ENCODE measurements at places on chromosomes 4 and X.

DNA sequence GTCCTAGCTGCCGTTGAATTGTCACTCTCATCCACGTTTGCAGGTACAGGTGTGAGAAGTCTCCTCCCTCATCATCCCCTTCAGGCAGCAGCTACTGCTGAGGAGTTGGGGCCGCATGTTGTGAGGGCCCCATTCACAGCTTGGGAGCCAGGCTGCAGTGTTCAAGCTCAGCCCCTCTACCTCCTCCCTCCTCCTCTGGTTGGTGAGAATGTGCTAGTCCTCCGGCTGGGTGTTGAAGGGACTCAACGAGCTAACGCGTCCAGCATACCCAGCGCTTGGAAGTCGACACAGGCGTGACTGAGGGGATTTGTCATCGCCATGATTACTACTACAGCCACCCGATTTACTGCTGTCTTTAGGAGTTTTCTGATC is 82.0 kb upstream of the PSAPL1 start:
- DNase-seq = no peak

DNA sequence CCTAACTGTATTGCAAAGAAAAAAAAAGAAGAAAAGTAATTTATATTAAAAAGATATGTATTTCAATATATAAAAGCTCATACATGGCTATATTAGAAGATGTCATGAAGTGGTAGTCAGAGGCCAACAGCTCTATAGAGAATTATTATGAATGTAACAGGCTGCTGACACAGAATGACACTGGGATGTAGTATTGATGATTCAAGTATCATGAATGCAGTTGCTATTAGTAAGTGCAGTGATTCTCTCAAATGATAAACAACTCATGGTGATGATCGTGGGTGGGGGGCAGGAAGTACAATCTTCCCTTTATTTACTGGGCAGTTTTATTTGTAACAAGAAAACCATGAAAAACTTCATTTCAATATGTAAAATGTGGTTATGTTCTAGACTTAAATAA is 124.6 kb downstream of the COL4A6 start:
- no peak for DNase-seq

DNA sequence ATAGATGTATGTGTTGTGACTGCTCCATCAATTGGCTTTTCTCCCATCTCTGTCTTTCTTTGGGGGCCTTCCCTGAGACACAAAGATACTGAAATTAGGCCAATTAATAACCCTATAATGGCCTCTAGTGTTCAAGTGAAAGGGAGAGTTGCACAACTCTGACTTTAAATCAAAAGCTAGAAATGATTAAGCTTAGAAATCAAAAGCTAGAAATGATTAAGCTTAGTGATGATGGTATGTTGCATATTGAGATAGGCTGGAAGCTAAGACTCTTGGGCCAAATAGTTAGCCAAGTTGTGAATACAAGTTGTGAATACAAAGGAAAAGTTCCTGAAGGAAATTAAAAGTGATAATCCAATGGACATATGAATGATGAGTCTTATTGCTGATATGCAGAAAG is 452.9 kb upstream of the AGA start:
- DNase-seq = no peak

- DNase-seq = no peak
These were observed 205.0 kb upstream of the TET2 start for GRCh38 chr4:104941661-104942062.

GRCh38 chr4:6884341-6884870 is 25.2 kb upstream of the TBC1D14 start:
- no peak for DNase-seq

DNA sequence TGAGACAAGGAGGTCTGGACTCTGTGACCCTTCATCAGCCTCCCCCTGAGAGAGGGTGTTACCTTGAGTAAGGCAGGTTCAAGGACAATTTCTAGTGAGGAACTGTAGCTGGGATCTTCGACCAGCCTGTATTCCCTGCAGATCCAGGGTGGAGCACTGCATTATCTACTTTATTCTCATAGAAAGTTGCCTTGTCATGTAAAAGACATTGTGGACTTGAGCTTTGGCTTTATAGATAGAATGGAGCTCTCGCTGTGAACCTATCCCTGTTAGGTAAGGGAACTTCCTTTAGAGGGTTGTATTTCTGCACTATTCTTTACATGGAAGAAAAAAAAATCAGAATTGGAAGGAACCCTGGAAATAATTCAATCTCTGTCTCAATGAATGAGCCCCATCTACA is 91.4 kb downstream of the MAOA start:
- no peak for DNase-seq

DNA sequence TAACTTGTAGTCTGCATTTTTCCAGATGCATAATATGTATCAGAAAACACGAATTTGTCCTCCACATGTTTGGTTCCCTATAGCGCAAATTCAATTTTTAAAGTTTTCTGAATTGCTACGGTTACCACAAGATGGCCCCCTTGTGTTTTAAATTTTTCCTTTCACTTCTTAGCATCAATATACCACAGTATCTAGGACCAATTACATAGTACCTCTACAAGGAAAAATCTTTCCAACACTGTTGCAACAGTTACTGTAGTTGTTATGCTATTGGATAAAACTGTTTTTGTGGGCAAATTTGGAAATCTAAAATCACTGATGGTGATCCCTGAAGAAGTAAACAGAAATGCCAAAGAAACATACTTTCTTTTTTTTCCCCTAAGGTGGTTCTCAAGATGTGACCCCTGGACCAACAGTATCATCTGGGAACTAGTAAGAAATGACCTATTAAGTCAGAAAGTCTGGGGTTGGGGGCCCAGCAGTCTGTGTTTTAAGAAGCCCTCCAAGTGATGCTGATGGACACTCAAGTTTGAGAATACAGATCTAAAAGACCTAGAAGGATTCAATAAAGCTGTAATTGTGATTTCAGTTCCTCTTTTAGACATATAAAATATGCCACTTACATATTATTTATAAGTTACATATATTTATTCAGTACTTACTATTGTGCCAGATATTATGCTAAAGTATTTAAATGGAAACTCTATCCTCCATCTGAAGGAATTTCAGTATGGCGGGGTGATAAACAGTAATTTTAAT is 3.1 kb downstream of the ZGRF1 start:
- DNase-seq = peak; percentile 4

DNA sequence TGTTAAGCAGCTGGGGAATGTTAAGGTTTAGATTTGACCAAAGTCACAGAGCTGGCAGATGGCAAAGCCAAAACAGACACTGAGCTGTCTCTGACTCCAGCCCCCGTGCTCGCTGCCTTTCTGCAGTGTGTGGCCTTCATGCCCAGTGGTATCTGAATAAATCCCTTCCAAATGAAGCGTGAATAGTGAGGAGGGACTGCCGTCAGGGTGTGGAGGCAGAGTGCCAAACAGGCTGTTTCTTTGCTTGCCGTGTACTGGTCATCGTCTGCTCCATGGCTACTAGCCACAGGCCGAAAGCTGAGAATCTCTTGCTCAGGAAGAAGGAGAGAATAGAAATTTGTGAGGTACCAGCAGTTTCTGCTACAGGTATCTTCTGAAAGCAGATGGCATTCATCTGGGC is 19.7 kb downstream of the PRIMPOL start:
- DNase-seq = no peak

DNA sequence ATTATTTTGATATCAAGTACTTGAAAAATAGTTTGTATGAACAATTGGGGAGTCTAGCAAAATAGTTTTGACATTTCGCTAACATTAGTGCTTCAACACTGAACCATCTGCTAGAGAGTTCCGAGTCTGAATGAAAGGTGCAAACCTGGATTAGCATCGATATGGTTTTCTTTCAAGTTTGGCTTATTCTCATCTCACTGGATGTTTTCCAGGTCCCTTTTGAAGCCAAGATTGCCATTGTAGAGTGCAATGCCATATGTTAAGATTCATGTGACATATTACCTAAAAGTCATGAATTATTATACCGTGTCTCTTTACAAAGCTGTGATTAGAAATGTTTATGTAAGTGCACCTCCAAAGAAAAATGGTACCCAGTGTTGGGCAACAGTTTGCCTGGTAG is 36.8 kb upstream of the NAA11 start:
- no peak for DNase-seq

DNA sequence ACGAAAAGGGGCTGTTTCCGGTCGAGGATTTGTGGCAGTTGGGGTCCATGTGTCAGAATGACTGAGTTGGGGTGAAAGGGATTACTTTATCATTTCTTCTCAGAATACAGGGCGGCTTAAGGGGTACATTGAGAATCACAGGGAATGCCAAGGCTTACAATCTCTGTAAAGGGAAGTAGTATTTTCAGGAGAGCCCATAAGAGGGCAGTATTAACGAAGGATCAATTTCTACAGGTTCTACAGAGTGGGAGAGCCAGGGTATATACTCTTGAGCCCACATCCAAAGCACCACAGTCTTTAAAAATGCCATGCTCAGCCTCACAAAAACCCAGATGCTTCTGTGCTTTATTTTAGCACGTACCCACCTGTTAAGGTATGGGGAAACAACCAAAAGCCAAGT is 67.7 kb upstream of the ZXDA start:
- DNase-seq = no peak

- no peak for DNase-seq
These were observed 123.0 kb upstream of the PPP1R2C start for GRCh38 chrX:42900947-42901346.

DNA sequence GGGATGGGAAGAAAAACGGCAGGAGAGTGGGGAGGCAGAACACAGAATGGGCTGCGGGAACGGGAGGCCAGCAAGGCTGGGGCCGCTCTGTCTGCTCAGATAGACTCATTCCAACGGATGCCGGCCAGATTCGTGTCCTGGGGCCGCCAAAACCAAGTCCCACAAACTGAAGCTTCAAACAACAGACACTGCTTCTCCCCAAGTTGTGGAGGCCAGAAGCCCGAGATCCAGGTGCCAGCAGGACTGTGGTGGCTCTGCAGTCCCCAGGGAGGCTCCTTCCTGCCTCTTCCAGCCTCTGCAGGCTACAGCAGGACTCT is 100.6 kb downstream of the ADRA2C start:
- DNase-seq = no peak

DNA sequence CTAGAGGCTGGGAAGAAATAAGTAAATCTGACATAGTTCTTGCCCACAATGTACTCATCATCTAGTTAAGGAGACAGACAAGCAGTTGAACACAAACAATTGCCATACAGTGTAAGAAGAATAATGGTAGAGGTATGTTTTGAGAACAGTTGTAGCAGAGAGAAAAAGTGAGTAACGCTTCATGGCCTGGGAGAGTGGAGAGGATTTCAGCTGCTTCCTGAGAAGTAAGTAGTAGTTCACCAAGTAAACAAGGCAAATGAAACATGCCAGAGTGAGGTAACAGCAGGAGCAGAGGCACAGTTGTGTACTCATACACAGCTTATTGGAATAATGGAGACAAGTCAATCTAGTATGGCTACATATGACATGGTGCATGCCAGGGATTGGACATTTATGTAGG is 53.6 kb upstream of the RAP2C start:
- no peak for DNase-seq

DNA sequence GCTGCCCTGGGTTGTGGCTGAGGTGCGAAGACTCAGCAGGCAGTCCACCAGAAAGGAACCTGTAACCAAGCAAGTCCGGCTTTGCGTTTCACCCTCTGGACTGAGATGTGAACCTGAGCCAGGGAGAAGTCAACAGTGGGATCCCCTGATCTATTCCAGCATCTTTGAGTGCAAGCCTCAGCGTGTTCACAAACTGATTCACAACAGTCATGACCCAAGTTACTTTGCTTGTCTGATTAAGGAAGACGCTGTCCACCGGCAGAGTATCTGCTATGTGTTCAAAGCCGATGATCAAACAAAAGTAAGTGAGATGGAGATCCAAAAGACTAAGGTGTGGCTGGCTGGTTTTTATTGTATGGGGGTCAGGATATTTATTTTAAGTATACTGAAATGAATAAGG is 11.3 kb downstream of the TBC1D1 start:
- DNase-seq = no peak

DNA sequence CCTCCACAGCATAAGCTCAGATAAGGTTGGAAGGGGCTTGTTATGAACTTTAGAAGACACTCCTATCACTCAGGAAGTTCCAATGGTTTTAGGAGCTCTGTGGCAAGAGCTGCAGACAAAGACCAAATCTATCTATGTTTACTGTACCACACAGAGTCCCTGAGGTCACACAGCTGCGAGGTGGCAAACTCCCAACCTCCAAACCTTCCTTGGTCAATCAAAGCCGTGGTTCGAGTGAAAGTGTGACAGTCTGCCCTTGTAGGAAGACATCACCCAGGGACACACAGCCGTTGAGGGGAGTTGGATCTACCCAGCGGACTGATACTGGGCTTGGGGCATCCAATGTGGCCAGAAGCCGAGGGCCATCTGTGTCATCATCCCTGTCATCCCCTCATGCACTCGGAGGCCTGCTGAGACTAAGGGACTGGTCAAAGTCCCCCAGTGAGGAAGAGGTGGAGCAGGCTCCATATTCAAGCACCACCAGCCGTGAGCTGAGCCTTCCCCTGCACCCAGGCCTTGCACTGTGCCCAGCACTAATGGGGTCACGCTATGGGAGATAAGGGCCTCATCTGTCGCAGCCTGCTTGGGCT is 26.8 kb downstream of the MAN2B2 start:
- DNase-seq = no peak

DNA sequence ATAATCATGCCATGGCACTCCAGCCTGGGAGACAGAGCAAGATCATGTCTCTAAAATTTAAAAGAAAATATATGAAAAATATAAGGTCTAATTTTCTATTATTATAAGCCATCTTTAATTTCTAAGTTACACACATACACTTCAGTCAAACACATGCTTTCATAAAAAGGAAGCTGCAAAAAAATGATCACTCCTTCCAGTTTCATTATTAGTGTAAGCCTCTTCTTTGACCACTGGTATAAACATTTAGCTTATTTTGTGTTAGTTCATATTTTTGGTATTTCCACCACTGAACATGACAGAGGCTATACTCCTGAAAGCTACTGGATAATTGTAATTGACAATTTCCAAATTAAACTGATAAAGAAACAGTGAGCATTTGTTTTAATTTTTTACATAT is 163.3 kb upstream of the USP38 start:
- DNase-seq = peak; percentile 1

GRCh38 chr4:87079967-87080366 is 140.5 kb downstream of the KLHL8 start:
- DNase-seq = no peak

GRCh38 chrX:68755616-68756125 is 73.2 kb upstream of the EFNB1 start:
- DNase-seq = no peak

DNA sequence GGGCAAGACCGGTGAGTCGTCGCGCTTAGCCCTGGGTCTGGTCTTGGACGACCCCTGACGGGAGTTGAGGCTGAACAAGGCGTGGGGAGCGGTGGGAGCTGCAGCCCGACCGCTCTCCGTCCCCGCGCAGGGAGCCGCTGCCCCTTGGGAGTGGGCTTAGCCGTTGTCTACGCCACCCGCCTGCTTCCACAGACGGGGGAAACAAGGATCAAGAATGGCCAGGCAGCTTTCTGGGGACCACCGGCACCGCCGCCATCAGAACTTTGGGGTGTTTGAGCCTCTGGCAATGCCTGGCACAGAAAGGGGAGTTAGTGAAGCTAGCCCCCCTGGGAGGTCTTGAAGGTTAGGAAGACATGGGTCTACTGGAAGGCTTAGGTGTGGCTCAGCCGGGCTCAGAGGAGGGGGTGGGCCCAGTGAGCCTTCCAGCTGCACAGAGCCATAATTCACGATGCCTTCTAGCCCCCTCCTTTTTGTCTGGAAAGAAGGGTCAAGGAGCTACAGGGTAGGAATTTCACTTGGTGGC is 583 bp downstream of the RASL11B start:
- DNase-seq = no peak

GRCh38 chrX:662126-662525 is 31.5 kb downstream of the SHOX start:
- DNase-seq = no peak
